ENCODE measurements at places on chromosomes 3 and 15. TPM values are rescaled to one million over a fixed set of nuclear protein-coding genes. Genes with fewer than 3 reads are reported as not detected.

The OSBPL10 gene
- total RNA-seq = 27.8 TPM

The GPR27 gene
- 13.4 TPM for total RNA-seq

The FYCO1 gene
- total RNA-seq = 23.1 TPM

The EBLN2 gene
- total RNA-seq = 10.7 TPM

The PHLDB2 gene
- 36.0 TPM for total RNA-seq

The TBL1XR1 gene
- total RNA-seq = 243 TPM

The CCDC54 gene
- not detected for total RNA-seq

The LMAN1L gene
- 0.35 TPM for total RNA-seq

The RPL29 gene
- 1,301 TPM for total RNA-seq

The TIGIT gene
- total RNA-seq = not detected

The TMEM89 gene
- 0.84 TPM for total RNA-seq

The SEMA6D gene
- total RNA-seq = 52.0 TPM

The STRC gene
- total RNA-seq = 2.9 TPM

The KIF15 gene
- total RNA-seq = 10.6 TPM

The GOLGA6D gene
- total RNA-seq = 0.18 TPM

The DPPA2 gene
- 1.4 TPM for total RNA-seq

The OR5K3 gene
- total RNA-seq = not detected

The CLPX gene
- 60.8 TPM for total RNA-seq

The CKMT1B gene
- total RNA-seq = 0.44 TPM

The AADAC gene
- total RNA-seq = not detected
